Psoas muscle (tissue), 8 donors: ENCODE measurements at places on chromosomes 2 and 18.

DNA sequence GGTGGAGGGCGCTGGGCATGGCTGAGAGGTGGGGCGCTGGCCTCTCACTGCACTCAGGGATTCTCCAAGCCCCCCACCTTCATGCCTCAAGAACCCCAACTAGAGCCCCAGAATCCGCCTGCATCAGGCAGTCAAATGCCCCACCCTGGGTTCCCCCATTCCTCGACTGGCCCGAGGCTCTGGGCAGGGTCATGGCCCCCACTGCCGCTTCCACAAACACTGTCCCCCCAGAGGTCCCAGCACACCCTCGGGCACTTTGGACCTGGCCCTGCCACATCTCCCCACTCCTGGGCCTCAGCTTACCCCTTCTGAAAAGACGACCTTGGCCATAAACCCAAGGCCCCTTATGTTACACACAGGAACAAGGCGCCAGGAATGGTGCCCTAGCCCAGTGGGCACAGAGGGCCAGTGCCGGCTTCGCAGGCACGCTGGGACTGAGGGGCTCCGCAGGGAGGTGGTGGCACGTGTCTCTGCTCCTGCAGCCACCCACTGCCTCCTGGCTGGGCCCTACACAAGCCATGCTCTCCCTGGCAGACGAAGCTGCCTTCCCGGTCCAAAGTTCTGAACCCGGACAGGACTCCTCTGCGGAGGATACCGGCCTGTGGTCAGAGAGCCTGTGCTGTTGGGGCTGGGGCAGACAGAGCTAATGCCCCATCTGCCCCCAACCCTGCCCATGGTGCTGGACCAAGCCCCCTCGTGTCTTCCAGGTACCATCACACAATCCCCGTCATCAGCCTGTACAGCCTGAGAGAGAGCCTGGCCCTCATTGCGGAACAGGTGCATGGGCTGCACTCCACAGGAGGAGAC lies 6.8 kb downstream of the AGXT start:
- DNase-seq: no peak

DNA sequence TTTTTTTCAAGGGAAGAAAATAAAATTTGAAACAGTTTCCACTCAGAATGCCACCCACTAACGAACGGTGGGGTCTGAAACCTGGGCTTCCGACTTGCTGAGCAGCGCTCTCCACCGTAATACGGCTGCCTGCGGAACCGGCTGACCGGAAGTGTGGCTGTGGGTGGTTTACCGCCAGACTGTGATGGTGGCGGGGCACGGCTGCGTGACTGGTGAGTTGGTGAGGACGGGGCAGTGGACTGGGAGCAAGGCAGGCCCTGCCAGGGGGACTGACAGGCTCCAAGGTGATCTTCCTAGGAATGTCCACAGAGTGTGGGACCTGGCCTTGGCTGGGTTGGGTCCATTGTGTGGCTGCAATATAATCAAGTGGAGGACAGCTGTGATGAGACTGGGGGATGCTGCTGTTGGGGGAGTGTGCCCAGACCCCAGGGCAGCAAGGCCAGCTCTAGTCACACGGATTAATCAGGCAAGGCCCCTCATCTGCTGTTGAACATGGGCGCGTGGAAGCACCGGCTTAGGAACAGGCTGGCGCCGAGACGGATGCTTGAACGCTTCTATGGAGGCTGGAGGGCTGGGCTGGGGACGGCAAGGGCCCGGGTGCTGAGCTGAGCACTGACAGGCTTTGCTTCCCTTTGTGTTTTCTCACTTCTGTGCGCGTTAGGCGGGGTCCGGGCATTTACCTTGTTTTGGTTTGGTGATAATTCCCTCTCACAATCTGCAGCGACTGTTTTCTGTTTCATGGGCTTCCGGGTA lies 357.7 kb upstream of the SPRED2 start:
- no peak for DNase-seq

DNA sequence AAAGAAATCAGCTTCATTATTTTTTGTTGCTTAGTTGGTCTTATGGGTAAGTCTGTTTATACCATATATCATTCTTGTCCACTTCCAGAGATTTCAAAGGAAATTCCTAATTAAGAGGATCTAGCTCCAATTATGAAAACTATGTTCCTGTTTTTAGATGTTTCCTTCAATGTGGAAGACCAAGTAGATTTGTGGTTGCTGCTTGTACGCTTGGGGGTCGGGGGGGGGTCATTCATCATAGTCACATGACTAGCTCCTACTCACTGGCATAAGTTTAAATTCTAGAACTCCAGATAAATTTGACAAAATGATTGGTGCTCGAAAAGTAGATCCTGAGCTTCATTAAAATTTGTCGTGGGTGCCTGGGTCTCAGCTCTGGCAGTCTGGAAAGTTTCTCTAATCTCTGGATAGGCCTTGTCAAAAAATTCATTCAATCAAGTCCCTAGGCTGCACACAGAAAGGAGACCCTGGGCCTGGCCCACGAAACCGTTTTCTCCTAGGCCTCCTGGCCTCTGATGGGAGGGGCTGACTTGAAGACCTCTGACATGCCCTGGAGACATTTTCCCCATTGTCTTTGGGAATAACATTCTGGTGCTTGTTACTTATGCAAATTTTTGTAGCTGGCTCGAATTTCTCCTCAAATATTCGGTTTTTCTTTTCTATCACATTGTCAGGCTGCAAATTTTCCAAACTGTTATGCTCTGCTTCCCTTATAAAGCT lies 62.5 kb downstream of the MEP1B start:
- no peak for DNase-seq

- no peak for DNase-seq
These were observed 4.2 kb upstream of the WDFY1 start for GRCh38 chr2:223949241-223949840.

DNA sequence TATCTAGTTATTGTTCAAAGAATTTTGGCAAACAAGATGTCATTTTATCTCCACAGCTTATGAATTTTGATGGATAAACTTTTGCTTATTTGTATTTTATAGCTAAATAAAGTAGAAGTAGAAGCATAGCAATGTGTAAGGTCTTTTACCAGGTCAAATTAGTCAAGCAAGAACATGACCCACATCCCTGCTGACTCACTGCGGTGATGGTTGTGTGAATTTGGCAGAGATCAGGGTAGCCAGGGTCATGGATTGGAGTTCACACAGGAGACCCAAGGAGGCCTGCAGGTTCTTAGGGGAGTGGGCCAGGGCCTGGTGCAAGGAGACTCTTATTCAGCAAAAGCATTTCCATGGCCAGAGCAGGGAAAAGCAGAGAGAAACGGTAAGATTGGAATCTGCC lies 18.7 kb downstream of the SP140 start:
- no peak for DNase-seq

GRCh38 chr2:180990794-180991193 lies 10.4 kb downstream of the UBE2E3 start:
- DNase-seq: no peak

GRCh38 chr2:111028720-111029119 lies 92.0 kb upstream of the BCL2L11 start:
- no peak for DNase-seq

DNA sequence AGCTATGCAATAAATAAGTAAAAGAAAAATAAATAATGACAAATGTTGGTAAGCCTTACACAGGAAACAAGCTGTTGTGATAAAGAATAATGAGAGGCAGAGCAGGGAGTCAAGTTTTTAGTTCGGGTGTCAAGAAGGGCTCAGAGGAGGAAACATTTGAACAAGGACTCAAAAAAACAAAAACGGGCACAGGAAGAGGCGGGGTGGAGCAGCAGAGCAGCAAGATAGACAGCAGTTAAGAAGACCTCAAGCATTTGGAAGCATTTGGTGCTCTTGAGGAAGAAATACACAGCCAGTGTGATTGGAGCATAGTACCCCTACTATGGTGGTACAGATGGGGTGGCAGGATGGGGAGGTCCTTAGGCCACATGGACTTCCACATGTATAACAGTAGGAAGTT lies 2.8 kb downstream of the TMEM169 start:
- DNase-seq: no peak

DNA sequence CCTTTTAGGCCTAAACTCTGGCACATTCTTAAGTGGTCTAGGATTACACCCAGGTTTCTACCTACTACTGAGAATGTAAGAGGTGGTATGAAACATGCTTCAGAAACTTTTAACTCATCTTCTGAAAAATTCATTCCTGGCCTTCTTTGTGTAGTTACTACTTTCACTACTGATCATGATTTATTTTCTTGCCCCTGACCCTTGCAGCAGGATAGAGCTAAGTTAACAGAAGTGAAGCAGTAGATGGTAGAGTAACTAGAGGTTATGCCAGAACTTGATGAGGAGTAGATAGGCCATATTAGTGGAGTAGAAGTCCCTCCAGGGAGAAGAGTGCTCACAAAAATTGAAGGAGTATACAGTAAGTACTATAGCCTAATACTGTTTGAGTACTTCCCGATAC lies 75.5 kb upstream of the MSTN start:
- no peak for DNase-seq
